ENCODE measurements at places on chromosomes 5 and 9.

DNA sequence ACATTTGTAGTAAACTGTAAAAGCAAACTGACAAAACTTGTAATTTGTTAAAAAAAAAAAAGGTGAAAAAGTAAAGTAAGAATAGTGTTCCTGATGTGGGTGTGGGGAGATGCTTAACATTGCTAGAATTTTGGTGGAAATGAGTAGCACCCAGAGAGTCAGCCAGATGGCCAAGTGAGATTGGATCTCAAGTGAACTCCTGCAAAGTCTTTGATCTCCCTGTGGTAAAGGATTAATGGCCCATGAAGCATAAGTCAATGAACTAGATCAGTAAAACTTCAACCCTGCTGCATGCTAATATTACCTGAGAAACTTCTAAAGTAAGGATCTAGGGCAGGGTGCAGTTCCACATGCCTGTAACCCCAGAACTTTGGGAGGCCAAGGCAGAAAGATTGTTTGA, 19.0 kb upstream of the FAM169A start:
- DNase-seq: no peak

DNA sequence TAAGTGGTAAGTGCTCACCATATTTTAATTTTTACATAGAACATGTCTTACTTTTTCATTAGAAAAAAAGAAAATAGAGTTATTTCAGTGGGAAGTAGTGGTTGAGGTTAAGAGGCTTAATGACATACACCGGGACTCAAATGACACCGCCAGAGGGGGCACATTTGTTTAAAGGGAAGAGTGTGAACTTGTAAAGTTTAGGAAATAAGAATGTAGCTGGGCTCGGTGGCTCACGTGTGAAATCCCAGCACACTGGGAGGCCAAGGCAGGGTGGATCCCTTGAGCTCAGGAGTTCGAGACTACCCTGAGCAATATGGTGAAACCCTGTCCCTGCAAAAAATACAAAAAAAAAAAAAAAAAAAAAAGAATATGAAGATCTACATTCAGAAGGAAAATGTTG, 43.4 kb upstream of the TNFAIP8 start:
- DNase-seq: no peak

GRCh38 chr9:112224401-112225289, 49.5 kb upstream of the SUSD1 start:
- DNase-seq: no peak

- DNase-seq: no peak
Observed at GRCh38 chr9:122179054-122179689, 19.5 kb downstream of the MORN5 start.

- DNase-seq: no peak
Observed at GRCh38 chr5:34035756-34036155, 7.3 kb downstream of the C1QTNF3 start.

GRCh38 chr5:58842852-58843251, 260.0 kb downstream of the RAB3C start:
- no peak for DNase-seq

DNA sequence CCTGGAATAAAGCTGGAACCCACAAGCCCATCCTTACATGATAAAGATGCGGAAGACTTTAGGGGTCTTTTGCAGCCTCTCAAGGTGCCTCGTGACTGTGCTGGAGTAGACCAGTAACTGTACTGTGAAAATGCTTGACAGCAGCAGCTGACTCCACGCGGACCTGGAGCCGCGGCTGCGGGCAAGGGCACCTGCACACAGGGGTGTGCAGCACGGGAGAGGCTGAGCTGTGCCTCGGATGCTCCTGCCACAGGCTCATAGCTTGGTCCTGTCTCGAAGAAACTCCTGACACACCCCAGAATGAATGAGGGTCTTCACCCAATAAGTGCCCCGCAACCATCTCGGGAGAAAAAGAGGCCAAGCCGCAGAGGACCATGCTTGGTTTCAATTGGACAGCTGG, 40.3 kb upstream of the CEP72 start:
- no peak for DNase-seq

DNA sequence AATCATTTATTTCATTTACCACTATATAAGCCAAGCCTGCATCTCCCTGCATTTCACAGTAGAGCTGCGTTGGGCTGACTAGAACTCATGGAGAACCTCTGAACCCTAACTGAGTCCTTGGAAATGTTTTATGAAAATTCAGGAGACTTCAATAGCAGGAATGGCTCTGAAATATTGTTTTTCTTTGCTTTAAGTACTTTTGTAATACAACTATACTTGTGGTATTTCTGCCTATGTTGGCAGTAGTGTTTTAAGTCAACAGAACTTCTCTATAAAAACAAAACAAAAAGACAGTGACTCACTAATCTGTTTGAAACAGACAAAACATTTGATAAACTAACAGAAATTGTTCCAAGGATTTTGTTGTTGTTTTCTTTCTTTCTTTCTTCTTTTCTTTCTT, 489.2 kb upstream of the MEF2C start:
- no peak for DNase-seq

DNA sequence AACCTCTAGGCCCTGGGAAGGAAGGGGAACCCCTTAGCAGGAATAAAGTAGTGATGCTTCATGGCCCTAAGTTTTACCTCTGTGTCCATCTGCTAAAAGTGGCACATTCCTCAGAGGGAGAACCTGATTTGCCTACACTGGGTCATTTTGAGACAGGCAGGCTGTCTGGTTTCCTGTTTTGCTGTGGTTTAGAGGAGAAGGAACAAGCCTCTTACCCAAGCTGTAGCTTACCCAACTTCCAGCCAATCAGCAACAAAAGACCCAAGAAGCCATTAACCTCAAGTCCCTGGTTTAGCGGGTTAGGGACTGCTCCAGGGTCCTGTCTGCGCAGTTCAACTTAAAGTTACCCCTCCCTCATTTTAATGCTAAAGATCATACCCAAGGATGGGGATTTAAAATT, 411.0 kb downstream of the MAT2B start:
- DNase-seq: no peak

- no peak for DNase-seq
Observed at GRCh38 chr5:68554571-68555279, 339.2 kb downstream of the PIK3R1 start.

DNA sequence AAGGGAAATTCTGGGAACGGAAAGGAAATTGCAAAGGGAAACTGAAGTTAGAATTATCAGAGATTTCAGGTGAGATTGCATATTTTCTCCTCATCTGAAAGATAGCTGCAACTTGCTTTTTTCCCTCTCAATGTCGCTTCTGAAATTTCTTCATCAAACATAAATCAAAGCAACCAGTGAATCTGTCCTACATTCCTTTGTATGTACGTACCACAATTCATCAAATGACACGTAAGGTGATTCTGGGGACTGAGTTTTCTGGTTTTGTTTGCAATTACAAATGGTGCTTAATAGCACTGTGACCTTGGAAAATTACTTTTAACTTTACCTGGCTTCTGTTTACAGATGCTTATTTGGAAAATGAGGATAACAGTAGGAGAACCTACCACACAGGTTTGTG, 21.9 kb upstream of the CNOT6 start:
- DNase-seq: no peak

DNA sequence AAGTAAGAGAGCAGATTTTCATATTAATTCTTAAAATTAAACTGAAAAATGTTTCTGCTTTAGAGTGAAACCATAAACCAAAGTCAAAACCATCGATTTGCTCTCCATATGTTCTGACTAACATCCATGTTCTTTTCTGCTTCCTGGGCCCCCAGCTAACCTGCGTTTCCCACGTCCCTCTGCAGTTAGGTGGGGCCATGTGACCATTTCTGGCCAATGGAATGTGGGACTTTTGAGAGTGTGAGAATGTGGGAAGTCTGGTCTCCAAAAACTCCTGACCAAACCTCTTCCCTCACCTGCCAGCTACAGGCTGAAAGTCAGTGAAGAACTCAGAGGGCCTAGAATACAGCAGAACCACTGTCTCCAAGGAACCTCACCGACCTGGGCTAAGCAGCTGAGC, 44.9 kb downstream of the ANKH start:
- no peak for DNase-seq

DNA sequence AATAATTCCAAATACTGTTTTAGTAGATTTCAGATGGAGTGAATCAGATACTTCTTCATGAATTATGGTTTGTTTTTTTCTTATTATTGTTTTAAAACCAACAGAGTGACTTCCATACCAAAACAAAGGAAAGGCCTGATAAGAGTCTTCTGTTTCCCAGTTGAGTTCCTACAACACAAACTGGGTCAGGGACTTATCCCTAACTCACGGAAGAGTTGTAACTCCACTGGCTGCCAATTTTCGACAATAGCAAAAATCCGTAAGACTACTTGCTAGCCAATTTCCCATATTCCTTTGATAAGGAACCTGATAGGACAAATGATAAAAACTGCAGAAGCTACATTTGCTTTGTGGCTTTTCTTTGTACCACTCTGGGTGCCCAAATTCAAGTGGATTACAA, 219.2 kb downstream of the AP3B1 start:
- no peak for DNase-seq

GRCh38 chr5:138282920-138283742, 8.7 kb upstream of the GFRA3 start:
- DNase-seq: no peak

- DNase-seq: no peak
Observed at GRCh38 chr5:140977003-140977402, 10.7 kb downstream of the PCDHAC2 start.

DNA sequence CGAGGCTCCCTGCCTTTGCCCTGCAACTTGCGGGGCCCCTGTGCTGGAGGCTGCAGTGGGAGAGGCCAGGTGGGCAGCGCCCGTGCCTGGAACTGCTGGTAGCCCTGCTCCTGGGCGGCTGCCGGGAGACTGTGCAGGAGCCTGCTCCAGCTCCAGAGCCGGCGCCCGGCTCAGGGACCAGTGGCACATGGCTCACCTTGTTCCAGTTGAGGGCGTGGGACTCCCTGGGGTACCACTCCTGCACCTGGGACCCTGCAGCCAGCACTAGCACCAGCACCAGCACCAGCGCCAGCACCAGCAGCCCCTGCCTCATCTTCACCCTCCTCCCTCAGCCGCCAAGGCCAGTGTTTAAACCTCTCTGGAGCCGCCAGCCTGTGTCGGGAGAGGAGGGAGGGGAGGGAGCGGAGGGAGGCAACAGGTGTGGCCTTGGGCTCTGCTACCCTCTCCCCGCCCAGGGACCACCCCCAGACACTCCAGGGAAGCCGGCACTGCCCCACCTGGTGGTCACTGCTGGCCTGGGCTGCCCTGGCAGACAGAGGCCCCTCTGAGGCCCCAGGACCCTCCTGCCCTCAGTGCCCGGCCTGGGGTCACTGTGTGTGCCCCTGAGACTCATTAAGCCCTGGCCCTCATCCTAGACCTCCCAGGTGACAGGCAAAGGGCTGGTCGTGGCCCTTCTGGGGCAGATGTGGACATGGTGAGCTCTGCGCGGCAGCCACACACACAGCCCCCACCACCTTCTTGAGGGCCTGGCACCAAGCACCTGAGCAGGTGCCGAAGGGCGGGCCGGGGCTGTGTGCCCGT, at the start of gene LCN10:
TSS of gene LCN10 (minus strand) at position 350 of the 801 bp plus-strand sequence. CDS start at position 313, 37 bp downstream.
- DNase-seq: no peak

DNA sequence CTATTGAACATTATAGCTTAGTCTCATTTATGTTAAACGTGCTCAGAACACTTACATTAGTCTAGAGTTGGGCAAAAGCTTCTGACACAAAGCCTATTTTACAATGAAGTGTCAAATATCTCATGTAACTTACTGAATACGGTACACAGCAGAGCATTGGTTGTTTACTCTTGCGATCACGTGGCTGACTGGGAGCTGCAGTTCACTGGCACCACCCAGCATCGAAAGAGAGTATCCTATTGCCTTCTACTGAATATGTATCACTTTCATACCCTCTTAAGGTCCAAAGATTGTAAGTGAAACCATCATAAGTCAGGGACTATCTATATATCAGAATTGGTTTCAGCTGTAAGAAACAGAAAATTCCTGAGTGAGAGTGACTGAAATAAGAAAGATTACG, 42.6 kb upstream of the OSMR start:
- DNase-seq: no peak

DNA sequence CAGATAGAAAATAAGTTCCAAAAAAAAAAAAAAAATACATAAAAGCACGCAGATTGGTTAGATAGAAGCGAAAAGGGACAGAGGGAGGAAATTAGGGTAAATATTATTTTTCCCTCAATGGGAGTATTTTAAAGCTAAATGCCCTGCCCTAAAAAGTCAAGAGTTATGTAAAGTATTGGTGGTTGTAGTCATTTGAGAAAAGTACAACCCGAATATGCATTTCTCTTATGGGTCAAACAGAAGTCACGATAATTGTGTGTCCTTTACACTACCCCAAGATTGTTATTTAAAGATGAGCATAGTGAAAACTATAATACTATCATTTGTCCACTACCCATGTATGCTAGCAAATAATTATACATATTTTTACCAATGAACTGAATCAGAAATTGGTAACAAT, 368.7 kb downstream of the NDUFS4 start:
- no peak for DNase-seq

DNA sequence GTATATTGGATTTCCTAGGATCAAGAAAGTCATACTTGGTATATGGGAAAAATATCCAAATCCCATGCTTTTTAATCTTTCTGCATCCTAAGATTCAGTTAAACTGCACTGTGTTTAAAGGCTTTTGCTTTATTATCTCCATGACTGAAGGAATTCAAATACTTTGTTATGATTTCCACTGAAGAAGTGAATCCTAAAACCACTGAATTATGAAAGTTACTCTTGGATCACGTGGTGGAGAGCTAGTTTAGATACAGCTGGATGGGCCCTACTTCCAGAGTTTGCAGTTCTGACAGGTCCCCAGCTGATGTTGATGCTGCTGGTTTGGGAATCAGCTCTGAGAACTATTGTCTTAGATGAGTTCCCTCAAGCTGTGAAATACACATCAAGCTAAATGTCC, 5.0 kb downstream of the DAB2 start:
- no peak for DNase-seq

DNA sequence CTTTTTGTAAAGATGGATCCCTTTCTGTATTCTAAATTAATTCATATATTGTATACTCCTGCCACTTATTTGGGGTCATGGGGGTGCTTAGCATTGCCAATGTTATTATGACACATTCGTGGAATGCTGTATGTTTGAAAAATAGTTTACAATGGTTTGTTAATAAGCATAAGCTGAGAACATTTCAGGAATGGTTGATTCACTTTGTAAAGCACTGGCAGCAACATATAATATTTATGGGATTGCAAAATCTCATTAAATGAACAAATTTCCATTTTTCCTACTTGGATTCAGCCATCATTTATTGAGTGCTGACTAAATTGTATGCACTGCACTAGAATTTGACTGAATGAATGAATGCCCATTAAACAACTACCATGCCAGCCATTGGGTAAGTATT, 215.2 kb upstream of the KLF4 start:
- no peak for DNase-seq

- DNase-seq: no peak
Observed at GRCh38 chr5:6714226-6715041, 1.2 kb downstream of the TENT4A start.

DNA sequence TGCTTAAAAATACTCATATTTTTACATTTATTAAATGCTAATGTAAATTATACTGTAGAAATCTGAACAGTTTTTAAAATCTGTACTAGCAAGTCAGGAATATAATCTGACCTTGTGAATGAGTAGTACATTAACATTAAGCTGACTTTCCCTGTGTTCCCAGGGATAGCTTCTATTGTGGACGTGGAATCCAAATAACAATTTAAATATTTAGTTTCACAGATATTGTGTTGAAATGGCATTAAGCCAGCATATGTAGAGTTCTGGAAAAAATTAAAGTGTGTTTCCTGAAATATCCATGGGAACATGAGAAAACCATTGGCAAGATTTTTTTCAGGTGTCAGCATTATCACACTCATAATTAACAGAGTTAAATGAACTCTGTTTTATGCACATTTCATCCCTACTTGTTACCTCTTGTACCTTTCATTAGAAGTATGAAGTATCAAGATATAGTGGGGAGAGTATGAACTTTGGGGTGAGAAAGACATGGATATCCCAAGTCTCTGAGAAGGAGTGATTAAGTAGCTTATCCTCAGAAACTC, 5.7 kb downstream of the RABGAP1 start:
- DNase-seq: no peak

GRCh38 chr5:132677191-132677590, 3.4 kb downstream of the IL4 start:
- DNase-seq: no peak

All from activated CD8-positive, alpha-beta memory T cell treated with anti-CD3 and anti-CD28 coated beads for 48 hours (primary cell).